ENCODE measurements at places on chromosomes 4 and X. TPM values are rescaled to one million over a fixed set of nuclear protein-coding genes. Genes with fewer than 3 reads are reported as not detected.

GRCh38 chrX:18490806-18491555 is 65.6 kb downstream of the CDKL5 start:
- no peak for DNase-seq

DNA sequence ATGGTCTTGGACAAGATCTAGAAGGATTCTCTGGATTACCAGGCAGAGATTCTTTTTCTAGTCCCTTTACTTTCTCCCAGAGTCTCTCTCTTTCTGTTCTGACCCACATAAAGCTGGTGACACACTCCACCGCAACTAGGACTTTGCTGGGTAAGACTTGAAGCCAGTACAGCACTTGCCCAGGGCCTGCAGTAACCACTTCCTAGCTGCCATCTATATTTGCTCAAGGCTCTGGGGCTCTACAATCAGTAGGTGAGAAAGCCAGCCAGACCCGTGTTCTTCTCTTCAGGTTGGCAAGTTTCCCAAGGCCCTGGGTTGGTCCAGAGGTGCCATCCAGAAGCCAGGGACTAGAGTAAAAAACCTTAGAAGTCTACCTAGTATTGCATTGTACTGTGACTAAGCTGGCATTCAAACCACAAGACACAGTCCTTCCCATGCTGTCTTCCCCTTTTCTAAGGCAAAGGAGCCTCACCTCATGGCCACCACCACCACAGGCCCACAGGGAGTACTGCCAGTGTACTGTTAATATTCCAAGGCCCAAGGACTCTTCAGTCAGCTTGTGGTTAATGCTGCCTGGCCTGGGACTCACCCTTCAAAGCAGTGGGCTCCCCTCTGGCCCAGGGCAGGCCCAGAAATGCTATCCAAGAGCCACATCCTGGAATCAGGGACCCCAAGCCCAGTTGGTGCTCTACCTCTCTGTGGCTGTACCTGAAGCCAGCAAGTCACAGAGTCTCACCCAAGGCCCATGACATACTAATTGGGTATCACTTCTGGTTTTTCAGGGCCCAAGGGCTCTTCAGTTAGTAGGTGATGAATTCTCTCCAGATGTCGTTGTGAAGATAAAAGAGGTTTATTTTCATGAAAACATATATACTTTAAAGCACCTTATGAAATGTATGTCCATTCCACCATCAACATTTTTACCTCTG is 54.7 kb downstream of the CD38 start:
- DNase-seq: no peak

DNA sequence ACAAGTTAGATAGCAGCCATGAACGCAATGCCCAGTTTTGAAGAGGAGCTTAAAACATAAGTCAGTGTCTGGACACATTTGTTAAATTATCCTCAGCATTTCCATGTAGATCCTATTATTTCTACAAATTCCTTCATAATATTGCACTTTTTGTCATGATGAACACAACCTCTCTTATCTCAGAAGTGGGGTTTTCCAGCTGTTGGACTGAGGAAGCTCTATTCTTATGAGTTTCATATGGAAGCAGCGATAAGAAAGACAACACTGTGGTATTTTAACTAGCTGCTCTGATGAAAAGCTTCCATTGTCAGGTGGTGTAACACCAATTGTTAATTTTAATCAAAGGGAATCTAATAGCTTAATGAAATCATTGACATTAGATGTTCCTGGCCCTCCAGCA is 308.7 kb downstream of the GBA3 start:
- no peak for DNase-seq

The GPRASP1 gene
- total RNA-seq: 2.7 TPM

- DNase-seq: no peak
Observed at GRCh38 chr4:138078751-138079520, 163.2 kb downstream of the SLC7A11 start.

The PLP1 gene
- total RNA-seq: 5.2 TPM

The IL21 gene
- not detected for total RNA-seq

The PPID gene
- total RNA-seq: 30.4 TPM

DNA sequence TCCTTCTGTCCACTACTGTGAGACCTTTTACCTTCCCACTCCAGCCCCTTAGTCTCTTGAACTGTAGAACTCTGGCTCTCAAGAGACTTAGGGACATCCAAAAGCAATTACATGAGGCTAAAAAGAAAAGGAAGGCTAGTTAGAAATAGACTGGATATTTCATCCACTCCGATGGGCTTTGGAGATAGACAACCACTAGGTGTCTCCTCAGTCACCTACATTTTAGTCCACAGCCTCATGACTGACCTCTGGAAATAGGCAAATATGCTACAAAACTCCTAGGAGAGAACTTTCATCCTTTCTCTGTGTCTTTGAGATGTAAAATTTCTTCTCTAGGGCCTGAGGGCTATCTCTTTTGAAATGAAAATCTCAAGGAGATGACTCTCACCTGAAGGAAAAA is 45.1 kb upstream of the LAMP2 start:
- DNase-seq: no peak

The GPC3 gene
- total RNA-seq: 8.2 TPM

The POU3F4 gene
- 0.31 TPM for total RNA-seq

The C1GALT1C1 gene
- 12.7 TPM for total RNA-seq

- no peak for DNase-seq
Observed at GRCh38 chrX:155086202-155086840, 15.0 kb downstream of the BRCC3 start.

- no peak for DNase-seq
Observed at GRCh38 chrX:147884958-147885357, 26.8 kb upstream of the FMR1 start.

DNA sequence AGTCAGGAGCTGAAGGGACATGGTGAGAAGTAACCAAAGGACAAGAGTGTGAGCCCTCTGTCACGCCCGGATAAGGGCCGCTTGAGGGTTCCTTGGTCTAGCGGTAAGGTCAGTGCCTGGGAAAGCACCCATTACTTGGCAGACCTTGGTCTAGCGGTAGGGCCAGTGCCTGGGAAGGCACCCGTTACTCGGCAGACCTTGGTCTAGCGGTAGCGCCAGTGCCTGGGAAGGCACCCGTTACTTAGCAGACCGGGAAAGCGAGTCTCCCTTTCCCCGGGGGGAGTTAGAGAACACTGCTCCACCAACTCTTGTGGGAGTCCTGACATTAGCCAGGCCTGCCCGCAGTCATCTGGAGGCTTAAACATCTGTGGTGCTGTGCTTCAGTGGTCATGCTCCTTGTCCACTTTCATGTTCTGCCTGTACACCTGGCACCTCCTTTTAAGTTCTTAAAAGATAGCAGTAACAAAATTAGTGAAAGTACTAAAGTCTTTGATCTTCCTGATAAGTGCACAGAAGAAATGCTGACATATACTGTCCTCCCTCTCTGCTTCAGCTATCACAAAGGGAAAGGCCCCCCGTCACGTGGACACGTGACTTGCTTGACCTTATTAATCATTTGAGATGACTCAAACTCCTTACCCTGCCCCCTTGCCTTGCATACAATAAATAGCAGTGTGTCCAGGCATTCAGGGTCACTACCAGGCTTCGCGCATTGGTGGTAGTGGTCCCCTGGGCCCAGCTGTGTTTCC is 9.3 kb upstream of the SEC24B start:
- no peak for DNase-seq

GRCh38 chr4:98618680-98619079 is 39.7 kb downstream of the TSPAN5 start:
- no peak for DNase-seq

The FGA gene
- not detected for total RNA-seq

The FREM3 gene
- not detected for total RNA-seq

DNA sequence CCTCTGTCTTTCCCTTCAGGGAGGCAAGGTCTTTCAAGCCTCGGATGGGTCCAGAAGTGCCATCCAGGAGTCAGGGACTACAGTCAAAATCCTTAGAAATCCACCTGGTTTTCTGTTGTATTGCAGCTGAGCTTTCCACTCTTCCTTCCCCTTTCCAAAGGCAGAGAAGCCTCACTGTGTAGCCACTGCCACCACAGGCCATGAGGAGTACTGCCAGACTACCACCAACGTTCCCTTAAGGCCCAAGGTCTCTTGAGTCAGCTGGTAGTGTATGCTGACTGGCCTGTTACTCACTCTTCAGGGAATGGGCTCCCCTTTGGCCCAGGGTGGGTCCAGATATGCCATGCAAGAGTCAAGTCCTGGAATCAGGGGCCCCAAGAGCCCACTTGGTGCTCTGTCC is 1454.1 kb downstream of the PCDH19 start:
- DNase-seq: no peak

GRCh38 chr4:82496349-82496748 is 65.4 kb downstream of the TMEM150C start:
- DNase-seq: no peak

The PPP2R2C gene
- 1.1 TPM for total RNA-seq
